ENCODE measurements at places on chromosomes 16 and 17.
A peak's percentile ranks its signal among the peaks of the same experiment; 100 is the strongest.

DNA sequence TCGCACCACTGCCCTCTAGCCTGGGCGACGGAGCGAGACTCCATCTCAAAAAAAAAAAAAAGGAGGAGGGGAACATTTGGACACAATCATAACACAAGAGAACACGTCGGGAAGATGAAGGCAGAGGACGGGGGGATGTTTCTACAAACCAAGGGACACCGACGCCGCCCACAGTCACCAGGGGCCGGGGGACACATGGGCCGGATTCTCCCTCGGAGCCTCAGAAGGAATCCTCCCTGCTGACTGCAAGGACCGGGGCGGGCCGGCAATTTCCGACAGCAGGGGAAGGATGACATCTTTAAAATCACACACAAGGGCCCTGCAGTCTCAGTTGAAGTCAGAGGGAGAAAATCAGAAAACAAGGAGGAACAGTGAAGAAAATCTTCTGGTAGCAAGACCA, 8.1 kb upstream of the CHMP6 start:
- no peak for DNase-seq

GRCh38 chr16:4984174-4984990, 26.3 kb downstream of the SEC14L5 start:
- DNase-seq, result no peak

GRCh38 chr16:50501986-50502615, 46.1 kb upstream of the NKD1 start:
- DNase-seq, result no peak

GRCh38 chr16:31488468-31489297, 5.8 kb downstream of the SLC5A2 start:
- no peak for DNase-seq

GRCh38 chr16:75306099-75306762, 54.8 kb upstream of the BCAR1 start:
- no peak for DNase-seq

DNA sequence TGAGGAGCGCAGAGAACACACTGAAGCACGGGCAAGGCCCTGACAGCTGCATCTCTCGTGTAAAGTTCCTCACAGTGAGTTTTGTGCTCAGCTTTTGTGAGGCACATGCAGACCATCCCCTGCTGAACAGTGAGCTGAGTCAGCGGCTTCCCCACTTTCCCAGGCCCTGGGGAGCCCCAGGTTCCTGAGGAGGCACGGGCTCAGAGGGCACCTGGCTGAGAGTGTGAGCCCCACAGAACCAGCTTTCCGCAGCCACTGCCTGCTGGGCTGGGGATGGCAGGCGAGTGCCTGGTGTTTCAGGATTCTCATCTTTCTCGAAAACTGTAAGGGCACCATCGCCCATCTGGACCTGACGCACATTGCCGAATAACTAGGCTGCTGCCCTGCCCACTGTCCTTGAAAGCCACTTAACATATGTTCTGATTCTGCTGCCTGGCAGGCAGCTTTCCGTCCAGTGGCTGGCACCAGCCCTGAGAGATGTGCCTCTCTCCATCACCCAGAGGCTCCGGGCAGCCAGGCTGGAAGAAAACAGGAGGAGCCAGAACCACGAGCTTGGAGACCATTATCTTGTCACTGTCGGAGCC, 266.7 kb upstream of the FOXF1 start:
- DNase-seq, result no peak

DNA sequence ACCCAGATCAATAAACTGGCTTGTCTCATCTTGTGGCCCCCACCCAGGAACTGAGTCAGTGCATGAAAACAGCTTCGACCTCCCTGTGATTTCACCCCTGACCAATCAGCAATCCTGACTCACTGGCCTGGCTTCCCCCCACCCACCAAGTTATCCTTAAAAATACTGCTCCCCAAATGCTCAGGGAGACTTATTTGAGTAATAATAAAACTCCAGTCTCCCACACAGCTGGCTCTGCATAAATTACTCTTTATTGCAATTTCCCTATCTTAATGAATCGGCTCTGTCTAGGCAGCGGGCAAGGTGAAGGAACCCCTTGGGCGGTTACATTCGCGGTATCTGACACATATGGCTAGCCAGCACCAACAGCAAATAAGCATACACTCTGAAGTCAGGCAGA, 9.8 kb upstream of the RABEP1 start:
- no peak for DNase-seq

DNA sequence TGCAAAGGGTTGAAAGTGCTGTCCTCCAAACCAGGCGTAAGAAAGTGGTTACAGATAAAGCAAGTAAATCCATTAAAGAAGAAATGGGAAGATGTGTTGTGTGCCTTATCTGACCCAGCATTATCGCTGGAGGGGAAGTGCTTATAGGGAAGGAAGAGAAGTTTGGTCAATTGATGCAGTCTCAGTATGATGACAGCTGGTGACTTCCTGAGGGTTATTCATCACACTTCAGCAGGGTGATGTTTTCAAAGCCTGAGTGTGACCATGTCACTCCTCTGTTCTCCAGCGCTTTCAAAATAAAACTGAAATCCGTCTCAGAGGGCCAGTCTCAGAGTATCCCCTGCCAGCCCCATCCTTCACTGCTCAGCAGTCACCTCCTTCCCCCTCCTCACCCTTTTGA, 505.4 kb upstream of the RBFOX1 start:
- DNase-seq, result no peak

GRCh38 chr17:1509290-1509881, 7.0 kb downstream of the INPP5K start:
- DNase-seq, result no peak

DNA sequence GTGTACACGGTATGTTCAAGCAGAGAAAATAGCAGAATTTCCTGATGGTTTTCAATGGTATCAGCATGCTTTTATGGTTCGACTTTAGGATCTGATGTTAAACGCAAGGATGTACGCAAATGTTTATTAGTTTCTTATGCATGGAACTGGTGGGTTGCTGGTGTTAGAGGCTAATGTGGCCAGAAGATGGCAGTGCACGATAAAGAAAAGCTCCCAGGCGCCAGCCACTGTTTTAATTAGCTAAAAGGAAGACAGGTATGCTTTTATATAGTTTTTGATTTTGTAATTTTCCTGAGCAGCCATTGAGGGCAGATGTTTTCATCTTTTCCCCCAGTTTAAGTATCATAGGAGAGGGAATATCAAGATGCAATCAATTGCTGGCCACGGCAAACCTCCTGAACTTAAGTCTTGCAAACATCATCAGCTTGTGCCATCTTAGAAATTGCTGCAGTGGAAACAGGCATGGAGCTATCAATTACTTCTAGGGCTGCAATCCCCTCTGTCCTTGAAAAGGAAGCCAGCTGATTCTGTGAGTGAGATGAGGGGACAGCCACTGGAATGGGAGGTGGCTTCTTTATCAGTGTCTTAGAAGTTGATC, 648.5 kb upstream of the RBFOX1 start:
- DNase-seq, result no peak

DNA sequence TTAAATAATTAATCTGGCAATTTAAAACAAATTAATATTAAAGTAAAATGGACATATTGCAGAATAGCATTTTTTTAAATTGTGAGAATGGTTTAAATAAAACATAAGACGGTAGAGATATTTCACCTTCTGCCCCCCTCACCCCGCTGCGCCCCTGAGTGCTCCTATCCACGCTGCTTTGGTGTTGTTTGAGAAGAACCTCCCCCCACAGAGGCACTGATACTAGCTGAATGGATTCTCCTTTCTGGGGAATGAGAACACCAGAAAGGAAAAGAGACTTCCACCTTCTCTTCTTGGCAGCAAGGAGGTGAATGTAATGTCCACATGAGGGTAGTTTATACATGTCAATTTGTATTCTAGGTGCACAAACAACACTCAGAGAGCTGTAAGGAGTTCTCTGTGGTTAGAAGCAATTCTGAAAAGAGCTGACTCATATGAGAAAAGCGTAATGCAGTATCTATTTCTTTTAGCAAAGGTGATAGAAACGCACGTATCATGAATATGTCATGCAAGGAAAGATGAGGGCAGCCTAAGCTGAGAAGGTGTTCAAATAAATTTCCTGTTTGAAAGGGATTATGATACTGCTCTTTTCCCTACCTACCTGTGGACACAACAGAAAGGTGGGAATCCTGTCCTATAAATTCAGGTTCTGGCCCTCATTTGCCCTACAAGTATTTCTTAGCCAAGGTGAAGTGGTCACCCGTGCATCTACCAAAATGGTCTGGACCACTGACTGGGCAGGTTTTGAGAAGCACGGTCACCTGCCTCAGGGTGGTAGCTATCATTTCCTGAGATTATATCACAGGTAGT, 126.9 kb downstream of the PARN start:
- no peak for DNase-seq

DNA sequence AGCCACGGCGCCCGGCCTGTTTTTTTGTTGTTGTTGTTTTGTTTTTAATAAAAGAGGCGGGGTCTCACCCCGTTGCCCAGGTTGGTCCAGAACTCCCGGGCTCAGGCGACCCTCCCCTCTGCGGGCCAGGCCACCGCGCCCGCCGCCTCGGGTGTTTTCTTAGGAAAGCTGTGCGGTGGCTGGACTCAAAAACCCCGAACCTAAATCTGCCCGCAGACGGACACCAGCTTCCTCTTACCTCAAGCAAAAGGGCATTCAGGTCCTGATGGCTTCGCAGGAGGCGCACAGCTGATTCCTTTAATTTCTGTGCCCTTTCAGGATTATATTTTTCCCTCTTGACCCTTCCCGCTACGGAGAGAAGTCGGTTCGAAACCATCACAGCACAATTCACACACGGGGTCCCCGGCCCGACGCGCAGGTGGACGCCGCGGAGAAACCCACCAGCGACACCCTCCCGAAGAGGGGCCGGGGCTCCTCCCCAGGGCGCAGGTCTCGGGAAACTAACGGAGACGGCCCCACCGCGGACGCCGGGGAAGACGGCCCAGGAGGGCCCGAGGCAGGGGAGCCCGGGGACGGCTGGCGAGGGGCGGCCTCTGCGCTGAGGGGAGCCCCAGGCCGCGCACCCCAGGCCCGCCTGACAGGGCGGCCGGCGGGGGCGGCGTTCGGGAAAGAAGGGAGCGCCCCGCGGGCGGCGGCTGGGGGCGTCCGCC, 653 bp downstream of the FANCA start:
- DNase-seq, result no peak

DNA sequence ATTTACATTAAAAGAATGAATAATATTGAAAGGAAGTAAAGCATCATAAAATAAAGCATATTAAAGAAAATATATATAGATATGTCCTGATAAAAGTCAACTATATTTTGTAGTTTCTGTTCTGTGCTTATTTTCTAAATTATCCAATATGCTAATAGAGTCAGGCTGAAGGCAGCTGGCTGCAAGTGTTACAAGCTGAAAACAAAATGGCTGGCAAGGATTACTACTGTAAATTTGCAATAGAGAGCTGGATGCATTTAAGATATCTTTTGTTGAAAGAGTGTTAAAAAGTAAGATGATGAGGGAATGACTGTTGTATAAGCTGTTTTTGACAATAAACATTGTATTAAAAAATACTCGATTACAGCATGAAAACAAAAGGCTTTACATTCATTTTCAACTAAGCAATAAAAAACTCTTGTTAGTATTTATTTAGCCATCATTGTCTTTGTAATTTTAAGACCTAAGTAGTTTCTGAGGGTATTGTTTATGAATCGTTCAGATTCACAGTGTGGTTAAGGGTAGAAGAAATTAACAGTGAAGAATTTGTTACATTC, 76.3 kb downstream of the TANC2 start:
- no peak for DNase-seq

DNA sequence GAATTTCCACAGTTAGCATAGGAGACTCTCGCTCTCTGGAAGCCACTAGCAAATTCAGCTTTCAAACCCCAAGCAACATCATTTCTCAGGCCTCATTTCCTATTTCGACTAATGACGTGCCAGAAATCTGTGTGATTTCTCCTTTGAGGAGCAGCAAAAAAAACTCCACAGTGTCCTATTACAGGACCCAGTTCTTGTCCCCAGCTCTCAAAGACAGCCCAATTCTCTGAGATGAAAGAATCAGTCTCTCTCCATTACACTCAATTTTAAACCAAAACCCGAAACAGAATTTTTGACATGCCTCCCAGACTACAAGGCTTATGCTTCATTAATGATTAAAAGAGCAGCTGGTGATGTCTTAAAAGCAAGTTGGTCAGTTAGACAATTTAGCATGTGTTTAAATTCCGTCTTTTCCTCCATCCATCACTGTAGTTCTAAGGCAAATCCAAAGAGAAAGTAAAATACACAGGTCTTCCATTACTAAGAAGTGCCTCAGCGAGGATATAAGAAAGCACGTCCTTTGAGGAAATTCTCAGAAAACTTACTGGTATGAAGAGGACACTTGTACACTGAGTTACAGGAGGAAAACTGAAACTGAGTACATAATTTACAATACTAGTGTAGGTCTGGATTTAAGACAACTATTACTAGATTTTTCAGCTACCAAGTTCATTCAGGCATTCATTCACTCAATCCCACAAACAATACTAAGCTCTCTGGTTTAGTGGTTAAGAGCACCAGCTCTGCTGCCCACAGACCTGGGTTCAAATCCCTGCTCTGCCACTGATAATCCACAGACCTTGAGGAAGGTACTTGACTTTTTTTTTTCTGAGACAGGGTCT, 12.5 kb downstream of the TOM1L2 start:
- DNase-seq, result no peak

DNA sequence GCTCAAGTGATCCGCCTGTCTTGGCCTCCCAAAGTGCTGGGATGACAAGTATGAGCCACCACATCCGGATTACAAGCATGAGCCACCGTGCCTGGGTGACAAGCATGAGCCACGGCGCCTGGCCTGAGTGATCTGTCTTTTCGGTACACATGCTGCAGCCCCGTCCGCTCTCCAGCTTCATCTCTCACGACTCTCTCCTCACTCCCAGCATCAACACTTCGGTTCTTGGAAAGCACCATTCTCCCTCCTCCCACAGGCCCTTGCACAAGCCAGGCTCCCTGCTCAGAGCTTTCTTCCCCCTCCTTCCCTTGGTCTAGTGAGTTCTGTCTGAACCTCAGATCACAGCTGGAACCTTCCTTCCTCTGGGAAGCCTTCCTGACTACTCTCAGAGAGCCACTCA, 6.5 kb upstream of the NCBP3 start:
- DNase-seq, result no peak

- no peak for DNase-seq
Measured at GRCh38 chr17:70563281-70563820, 394.0 kb downstream of the KCNJ2 start.

DNA sequence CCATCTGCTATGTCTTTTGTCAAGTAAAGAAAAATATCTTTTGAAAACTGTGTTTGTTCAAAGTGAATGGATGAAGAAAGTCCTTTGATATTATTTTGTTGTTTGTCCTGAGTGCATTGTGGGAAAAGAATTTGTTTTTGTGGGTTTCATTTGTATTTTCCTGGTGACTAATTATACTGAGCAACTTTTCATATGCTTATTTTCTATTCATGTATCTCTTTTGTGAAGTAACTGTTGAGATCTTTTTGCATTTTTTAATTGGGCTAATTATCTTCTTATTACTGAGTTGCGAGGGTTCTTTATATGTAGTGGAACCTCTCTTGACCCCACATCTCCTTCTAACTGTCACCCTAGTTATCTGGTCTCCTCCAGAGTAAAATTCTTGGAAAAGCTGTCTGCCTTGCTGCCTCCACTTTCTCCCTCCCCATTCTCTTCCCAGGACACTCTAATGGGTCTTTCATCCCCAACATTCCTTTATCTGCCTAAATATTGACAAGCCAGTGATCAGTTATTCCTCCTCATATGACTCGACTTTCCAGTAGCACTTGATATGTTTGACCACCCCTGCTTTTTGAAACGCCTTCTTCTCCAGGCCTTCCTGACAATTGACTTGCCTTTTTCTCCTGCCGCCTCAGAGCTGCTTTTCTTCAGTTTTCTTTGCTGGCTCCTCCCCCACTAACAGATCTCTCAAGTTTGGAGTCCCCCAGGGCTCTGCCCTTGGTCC, 117.6 kb upstream of the HAS3 start:
- no peak for DNase-seq

- DNase-seq, result no peak
Measured at GRCh38 chr16:12449795-12450194, 353.9 kb downstream of the CPPED1 start.

- DNase-seq, result peak; percentile 81
Measured at GRCh38 chr17:64780096-64781013, 118.2 kb upstream of the SMURF2 start.
